ENCODE measurements at places on chromosomes 4 and X. TPM values are rescaled to one million over a fixed set of nuclear protein-coding genes. Genes with fewer than 3 reads are reported as not detected.

GRCh38 chr4:67558493-67558892 lies at the start of gene STAP1:
STAP1 (plus strand) TSS chr4:67558727; CDS start chr4:67558810, 83 bp downstream.
- H3K27ac ChIP-seq = no peak within 1 kb of the TSS
- no peaks in the 10 kb centered on the region for H3K27me3 ChIP-seq
- peaks cover 4% of the 10 kb centered on the region for H3K4me1 ChIP-seq
- H3K36me3 ChIP-seq = no peaks in the 10 kb centered on the region
- DNase-seq = no peak

- no peaks in the 10 kb centered on the region for H3K27me3 ChIP-seq
- H3K36me3 ChIP-seq = no peaks in the 10 kb centered on the region
These were observed 173.7 kb downstream of the CENPC start for GRCh38 chr4:67371615-67372014.

GRCh38 chrX:103376979-103377324 lies 614 bp downstream of the BEX3 start:
- H3K4me3 ChIP-seq = peak overlapping the region; percentile 80
- H3K36me3 ChIP-seq = peaks cover 5% of the 10 kb centered on the region
- no peaks in the 10 kb centered on the region for H3K27me3 ChIP-seq

DNA sequence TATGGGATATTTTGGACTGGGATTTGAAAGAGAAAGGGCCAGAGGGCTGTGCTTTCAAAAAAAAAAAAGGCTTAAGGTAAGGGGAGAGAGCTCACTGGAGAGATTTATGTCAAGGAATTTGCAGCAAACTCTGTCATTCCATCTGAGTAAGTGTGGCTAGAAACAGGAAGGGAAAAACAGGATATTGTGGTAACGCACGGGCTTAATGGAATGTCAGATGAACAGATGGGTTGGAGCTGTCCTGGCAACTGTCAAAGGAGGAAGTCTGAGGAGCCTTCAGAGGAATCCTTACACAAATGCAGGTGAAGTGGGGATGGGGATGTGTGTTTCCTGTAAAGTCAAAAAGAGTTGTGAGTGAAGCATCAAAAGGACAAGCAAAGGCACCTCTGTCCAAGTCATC lies 15.1 kb upstream of the NKX3-2 start:
- no peaks in the 10 kb centered on the region for H3K4me1 ChIP-seq
- H3K4me3 ChIP-seq = no peak overlapping the region
- H3K27me3 ChIP-seq = peaks cover 2% of the 10 kb centered on the region
- H3K27ac ChIP-seq = no peak overlapping the region
- peak; percentile 74 for DNase-seq

DNA sequence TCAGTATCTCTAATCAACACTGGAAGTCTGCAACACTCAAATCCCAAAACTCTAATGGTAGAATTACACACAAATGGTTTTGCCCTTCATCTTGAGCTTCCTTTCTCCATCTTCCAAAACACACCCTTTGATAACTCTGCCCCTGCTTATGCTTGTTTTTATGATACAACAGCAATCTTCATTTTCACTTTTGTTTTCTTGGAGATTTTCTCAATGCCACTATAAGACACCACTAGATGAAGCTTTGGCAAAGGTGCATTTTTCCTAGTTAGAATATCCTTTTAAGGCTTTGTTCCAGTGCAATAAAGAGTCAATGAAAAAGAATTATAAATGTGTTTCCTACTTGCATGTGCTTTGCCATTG lies 472.4 kb upstream of the NWD2 start:
- H3K4me1 ChIP-seq = no peaks in the 10 kb centered on the region
- DNase-seq = no peak
- peaks cover 8% of the 10 kb centered on the region for H3K27me3 ChIP-seq

GRCh38 chr4:114180481-114180880 lies 201.0 kb upstream of the ARSJ start:
- H3K27me3 ChIP-seq = no peaks in the 10 kb centered on the region
- no peak overlapping the region for H3K27ac ChIP-seq
- DNase-seq = peak; percentile 27
- H3K4me3 ChIP-seq = no peak overlapping the region

- H3K4me3 ChIP-seq = no peak overlapping the region
- peak overlapping the region; percentile 88 for H3K27ac ChIP-seq
- no peak for DNase-seq
- no peaks in the 10 kb centered on the region for H3K27me3 ChIP-seq
- H3K4me1 ChIP-seq = peaks cover 27% of the 10 kb centered on the region
- H3K36me3 ChIP-seq = peaks cover under 1% of the 10 kb centered on the region
These were observed 44.8 kb downstream of the PDS5A start for GRCh38 chr4:39932776-39933402.

- no peaks in the 10 kb centered on the region for H3K36me3 ChIP-seq
- peak overlapping the region; percentile 78 for H3K4me3 ChIP-seq
- peaks cover 7% of the 10 kb centered on the region for H3K27me3 ChIP-seq
- peak; percentile 63 for DNase-seq
- H3K27ac ChIP-seq = peak overlapping the region; percentile 19
These were observed 1.9 kb downstream of the GPC4 start for GRCh38 chrX:133413218-133413925.

DNA sequence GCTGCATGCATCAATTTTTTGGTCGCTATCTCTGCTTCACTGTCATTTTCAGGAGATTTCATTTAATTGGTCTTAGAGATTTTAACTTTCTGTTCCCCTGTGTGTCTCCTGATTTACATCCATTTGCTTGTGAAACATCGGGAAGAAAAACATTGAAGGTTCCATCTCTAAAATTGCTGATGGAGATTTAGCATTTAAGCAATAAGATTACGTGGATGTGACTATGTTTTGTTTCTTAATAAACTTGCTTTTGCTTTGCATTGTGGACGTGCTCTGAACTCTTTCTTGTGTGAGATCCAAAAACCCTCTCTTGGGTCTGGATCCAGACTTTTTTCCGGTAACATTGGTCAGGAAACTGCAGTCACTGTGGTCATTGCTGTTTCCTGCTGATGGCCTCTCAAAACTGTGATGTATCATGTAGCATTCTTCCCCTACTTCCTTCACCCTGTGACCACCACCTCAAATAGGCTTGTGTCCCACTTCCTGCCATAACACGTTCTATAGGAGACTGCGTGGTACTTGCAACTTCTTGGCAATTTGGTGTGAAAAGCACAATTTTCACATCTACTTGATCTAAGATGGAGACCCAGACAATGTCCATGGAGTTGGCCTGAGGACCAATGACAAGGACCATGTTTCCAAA lies 4.9 kb downstream of the CXCL2 start:
- H3K36me3 ChIP-seq = no peaks in the 10 kb centered on the region
- H3K4me3 ChIP-seq = no peak overlapping the region
- H3K4me1 ChIP-seq = no peaks in the 10 kb centered on the region
- peaks cover 12% of the 10 kb centered on the region for H3K27me3 ChIP-seq
- no peak for DNase-seq

- peaks cover 11% of the 10 kb centered on the region for H3K4me1 ChIP-seq
- no peak overlapping the region for H3K4me3 ChIP-seq
- no peak for DNase-seq
- no peak overlapping the region for H3K27ac ChIP-seq
- no peaks in the 10 kb centered on the region for H3K36me3 ChIP-seq
These were observed 630.4 kb upstream of the FTHL17 start for GRCh38 chrX:31702222-31702621.

DNA sequence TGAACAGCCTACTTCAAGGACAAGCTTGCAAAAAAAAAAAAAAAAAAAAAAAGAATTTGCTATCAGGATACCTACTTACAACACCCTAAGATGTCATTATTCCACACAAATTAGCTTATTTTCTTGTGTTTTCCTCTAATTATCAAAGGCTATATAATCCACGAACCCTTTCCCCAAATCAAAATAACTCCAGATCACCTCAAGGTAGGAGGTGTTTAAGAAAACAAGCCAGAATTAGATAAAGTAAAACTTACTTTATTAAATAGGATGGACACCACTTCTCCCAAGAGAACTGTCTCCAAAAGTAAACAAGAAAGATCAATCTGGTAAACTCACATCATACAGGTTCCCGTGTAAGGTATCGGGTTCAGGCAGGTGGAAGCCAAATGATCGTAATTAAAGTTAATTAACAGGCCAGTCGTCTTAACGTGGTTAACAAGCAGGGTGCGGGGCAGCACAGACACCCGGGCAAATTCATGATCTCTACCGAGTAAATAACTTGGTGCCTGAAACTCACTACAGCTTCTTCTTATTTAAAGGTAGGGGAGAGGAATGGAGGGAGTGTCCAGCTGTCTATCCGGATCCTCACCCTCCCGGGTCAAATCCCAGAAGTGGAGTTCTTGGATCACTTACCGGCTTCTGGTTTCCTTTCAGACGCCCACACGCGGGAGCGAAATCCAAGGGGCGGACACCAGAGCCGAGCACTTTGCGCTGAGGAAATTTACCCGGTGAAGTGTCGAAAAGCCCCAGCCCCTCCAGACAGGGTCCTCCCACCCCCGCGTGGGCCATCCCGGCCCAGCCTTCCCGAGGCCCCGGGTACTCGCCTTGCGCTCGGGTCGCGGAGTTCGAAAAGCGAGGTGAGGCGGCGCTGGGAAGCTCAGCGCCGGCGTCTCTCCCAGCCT lies 708 bp downstream of the ARAP2 start:
- H3K4me1 ChIP-seq = no peaks in the 10 kb centered on the region
- peaks cover 30% of the 10 kb centered on the region for H3K27me3 ChIP-seq
- peak overlapping the region; percentile 76 for H3K4me3 ChIP-seq
- peak; percentile 20 for DNase-seq
- no peaks in the 10 kb centered on the region for H3K36me3 ChIP-seq

GRCh38 chr4:108030332-108030731 lies 40.6 kb downstream of the HADH start:
- peaks cover 7% of the 10 kb centered on the region for H3K4me1 ChIP-seq
- DNase-seq = peak; percentile 77
- no peak overlapping the region for H3K27ac ChIP-seq
- peaks cover 6% of the 10 kb centered on the region for H3K36me3 ChIP-seq

DNA sequence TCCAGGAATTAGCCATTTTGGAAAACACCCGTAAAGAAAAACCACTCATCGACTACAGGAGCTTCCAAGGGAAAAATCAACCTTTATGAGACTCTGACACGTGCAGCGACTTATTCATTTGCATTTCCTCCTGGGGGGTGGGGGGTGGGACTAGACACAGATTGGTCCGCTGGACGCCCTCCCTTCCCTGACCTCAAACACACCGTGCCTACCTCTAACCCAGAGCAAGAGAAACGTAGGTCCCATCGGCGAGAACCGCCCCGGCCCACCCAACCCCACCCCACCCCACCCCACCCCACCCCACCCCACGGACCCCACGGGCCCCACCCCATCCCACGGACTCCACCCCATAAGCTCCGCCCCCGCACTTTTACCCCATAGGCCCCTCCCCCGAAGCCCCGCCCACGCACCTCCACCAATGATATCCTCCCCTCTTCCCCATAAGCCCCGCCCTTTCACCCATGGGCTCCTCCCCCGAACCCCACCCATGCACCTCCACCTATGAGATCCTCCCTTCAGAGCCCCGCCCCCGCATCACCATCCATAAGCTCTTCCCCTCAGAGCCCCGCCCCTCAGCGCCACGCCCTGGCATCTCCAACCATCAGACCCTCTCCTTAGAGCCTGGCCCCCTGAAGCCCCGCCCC lies 1.1 kb downstream of the GTPBP6 start:
- no peak for DNase-seq
- peaks cover 5% of the 10 kb centered on the region for H3K36me3 ChIP-seq
- H3K4me1 ChIP-seq = peaks cover 6% of the 10 kb centered on the region
- H3K27ac ChIP-seq = peak overlapping the region; percentile 1
- no peaks in the 10 kb centered on the region for H3K27me3 ChIP-seq

DNA sequence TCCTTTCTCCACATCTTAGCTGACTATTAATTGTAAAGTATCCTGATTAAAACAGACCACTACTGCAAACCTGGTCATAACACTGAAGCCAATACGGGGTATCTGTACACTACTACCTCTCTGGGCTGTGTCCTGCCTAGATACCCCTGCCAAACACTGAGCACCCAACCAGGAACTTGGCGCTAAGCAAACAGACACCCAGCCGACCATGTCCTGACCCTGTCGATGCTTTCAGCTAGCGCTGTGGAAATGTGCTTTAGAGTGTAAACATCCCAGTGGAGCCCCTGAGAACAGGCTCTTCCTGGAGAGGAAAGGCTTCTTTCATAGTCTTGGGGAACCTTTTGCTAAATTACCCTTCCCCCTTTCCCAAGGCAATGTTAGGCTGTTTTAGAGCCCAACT lies 52.9 kb downstream of the CCNG2 start:
- peaks cover 26% of the 10 kb centered on the region for H3K27me3 ChIP-seq
- no peak overlapping the region for H3K4me3 ChIP-seq
- H3K4me1 ChIP-seq = peaks cover 4% of the 10 kb centered on the region
- DNase-seq = no peak
- no peaks in the 10 kb centered on the region for H3K36me3 ChIP-seq
- no peak overlapping the region for H3K27ac ChIP-seq

- H3K4me3 ChIP-seq = no peak overlapping the region
- H3K27me3 ChIP-seq = no peaks in the 10 kb centered on the region
- H3K4me1 ChIP-seq = no peaks in the 10 kb centered on the region
- no peaks in the 10 kb centered on the region for H3K36me3 ChIP-seq
- H3K27ac ChIP-seq = no peak overlapping the region
- no peak for DNase-seq
These were observed 165.6 kb downstream of the SH3KBP1 start for GRCh38 chrX:19721726-19722370.

- no peaks in the 10 kb centered on the region for H3K36me3 ChIP-seq
- peaks cover 7% of the 10 kb centered on the region for H3K27me3 ChIP-seq
- peak; percentile 58 for DNase-seq
- no peak overlapping the region for H3K4me3 ChIP-seq
- H3K27ac ChIP-seq = no peak overlapping the region
These were observed 22.9 kb upstream of the COX7B2 start for GRCh38 chr4:46931981-46932380.

DNA sequence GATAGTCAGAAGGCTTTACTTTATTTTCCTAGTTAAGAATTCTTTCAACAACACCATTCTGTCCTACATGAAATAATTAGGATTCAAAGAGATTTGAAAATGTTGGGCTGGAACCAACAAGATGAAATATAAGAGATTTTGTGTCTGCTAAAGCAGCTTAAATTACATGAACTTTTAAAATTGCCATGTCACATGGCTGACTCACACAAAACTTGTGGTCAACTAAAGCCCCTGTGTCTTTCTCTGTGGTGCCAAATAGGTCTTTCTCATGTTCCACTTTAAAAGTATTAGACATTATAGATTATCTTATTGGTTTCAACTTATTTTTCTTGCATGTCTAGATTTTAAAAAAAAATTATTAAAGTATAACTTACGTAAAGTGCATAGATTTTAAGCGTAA lies 60.8 kb upstream of the FHL1 start:
- no peaks in the 10 kb centered on the region for H3K27me3 ChIP-seq
- no peak for DNase-seq
- no peak overlapping the region for H3K27ac ChIP-seq
- no peak overlapping the region for H3K4me3 ChIP-seq
- no peaks in the 10 kb centered on the region for H3K4me1 ChIP-seq
- no peaks in the 10 kb centered on the region for H3K36me3 ChIP-seq

- no peaks in the 10 kb centered on the region for H3K4me1 ChIP-seq
- H3K4me3 ChIP-seq = no peak overlapping the region
- no peaks in the 10 kb centered on the region for H3K36me3 ChIP-seq
These were observed 58.1 kb upstream of the STARD8 start for GRCh38 chrX:68589372-68589753.

The TCEAL9 gene
- total RNA-seq = 171 TPM

The DUSP21 gene
- not detected for total RNA-seq

The SORBS2 gene
- total RNA-seq = 453 TPM

The CRMP1 gene
- total RNA-seq = 7.7 TPM

The SLC25A53 gene
- 8.7 TPM for total RNA-seq

Measured in cardiac muscle cell (in vitro differentiated cells and primary cell).